ENCODE measurements at places on chromosomes 11 and 22.
A peak's percentile ranks its signal among the peaks of the same experiment; 100 is the strongest.

DNA sequence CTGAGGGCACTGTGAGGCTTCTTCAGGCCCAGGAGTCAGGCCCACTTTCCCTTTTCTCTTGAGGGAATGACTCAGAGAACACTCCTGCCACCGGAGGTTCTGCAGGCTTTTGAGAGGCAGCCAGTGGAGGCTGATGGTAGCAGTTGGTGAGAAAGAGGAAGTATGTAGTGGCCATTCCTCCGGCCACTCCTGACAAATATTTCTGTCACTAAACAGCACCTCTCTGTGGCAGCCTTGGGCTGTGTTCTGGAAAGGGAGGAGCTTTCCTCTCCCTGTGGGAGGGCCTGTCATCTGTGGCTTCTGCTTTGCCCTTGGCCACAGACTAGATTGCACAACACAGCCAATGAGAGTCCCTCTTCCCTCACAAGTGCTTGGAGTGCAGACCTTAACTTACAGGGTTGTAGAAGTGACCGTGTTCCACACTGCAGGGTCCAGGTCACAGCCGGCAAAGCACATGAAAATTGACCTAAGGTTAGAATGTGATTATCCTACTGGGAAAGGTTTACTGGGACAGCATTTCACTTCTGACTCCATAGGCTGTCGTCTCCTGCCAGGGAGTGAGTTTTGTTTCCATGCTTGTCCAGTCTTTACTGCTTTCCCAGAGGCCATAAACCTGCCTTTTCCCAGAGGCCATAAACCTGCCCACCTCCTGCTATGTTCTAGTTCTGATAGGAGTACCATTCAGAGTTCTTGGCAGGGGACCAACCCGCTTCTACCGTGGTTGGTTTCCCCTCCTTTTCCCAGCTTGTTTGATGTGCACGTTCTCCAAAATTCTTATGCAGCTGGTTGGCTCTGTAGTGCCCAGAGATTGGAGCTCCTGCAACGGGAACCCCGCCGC, 33.3 kb downstream of the MARK2 start:
- peak; percentile 98 for DNase-seq

DNA sequence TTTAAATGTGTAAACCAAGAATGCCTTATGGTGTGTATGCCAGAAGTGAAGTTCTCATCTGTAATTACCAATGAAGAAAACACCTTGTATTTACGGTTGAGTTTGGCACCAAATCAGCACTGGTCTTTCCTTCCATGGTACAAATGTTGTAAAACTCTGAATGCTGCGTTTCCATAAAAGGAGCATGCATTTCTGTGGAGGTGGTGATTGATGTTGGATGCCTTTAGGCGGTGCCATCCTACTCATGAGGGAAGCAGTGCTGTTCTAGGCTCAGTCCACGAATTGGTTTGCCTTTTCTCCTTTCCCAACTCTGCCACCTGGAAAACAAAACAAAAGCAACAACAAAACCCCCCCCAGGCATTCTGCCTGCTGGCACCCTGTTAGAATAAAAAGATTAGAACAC, 124.4 kb downstream of the TEAD1 start:
- no peak for DNase-seq

DNA sequence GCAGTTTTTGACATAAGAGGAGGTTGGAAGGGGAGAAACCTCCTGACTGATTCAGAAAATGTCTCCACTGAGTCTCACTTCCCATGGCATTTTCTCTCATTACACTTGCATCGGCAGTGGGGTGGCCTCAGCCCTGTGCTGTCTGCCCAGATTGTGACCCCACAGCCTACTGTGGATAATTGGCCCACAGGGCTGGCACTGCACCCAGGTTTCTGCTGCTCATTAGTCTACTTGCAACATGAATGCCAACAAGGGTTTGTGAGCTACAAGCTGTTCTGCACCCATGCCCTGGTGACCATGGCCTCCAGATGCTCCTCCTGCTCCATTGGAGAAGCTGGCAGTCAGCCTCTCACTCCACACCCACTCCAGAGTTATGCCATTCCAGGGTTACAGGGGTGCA, 296.0 kb downstream of the CTTN start:
- no peak for DNase-seq

GRCh38 chr22:42342426-42343120, 72.1 kb upstream of the TCF20 start:
- DNase-seq, result no peak

DNA sequence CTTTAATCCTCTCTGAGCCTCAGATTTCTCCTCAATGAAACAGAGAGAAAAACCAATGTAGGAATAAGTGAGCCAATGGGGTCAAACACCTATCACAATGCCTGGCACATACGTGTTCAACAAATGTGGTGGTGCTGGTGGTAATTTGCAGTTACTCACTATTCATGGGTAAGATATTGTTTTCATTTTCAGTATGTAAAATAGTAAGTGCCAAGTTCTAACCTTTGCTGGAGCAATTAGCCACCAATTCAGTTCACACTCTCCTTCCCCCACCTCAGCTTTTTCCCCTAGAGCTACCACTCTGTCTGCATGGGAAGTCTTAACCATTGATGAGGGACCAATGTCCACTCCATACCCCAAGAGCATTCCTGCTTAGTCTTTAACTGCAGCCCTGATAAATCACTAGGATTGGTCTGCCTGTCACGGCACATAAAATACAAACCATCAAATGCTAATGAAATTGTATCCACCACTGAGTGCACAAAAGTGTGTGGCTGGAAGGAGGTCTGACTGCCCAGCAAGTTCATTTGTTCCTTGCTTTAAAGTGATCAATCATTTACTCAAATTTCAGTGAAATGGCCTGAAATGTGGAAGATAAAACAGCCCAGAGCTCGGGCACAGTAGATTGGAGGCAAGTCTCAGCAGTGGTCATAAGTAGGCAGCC, 187.4 kb upstream of the API5 start:
- no peak for DNase-seq

GRCh38 chr11:78560153-78560552, 14.5 kb downstream of the NARS2 start:
- DNase-seq, result no peak

DNA sequence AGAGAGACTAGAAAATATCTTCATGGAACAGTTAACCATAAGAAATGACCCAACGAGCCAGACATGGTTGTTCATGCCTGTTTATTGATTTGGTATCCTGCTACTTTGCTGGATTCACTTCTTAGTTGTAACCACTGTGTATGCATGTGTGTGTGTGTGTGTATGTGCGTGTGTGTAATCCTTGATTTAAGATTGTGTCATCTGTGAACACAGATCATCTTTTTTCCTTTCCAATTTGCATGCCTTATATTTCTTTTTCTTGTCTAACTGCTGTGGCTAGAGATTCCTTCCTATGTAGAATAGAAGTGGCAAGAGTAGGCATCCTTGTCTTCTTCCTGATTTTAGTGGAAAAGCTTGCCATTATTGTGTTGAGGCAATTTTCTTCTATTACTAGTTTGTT, 16.4 kb upstream of the CLTCL1 start:
- DNase-seq, result no peak

GRCh38 chr11:46293641-46294103, 16.2 kb downstream of the CREB3L1 start:
- DNase-seq, result no peak

- no peak for DNase-seq
Measured at GRCh38 chr22:49964136-49965090, 3.8 kb downstream of the PIM3 start.

GRCh38 chr11:89205378-89205777, 27.7 kb downstream of the TYR start:
- no peak for DNase-seq

- no peak for DNase-seq
Measured at GRCh38 chr22:17965538-17966402, 58.6 kb downstream of the MICAL3 start.

- no peak for DNase-seq
Measured at GRCh38 chr22:19061471-19062138, 60.6 kb downstream of the DGCR2 start.

GRCh38 chr22:19176175-19176643, 2.3 kb downstream of the SLC25A1 start:
- no peak for DNase-seq

- DNase-seq, result peak; percentile 73
Measured at GRCh38 chr22:26658671-26659478, 1.5 kb downstream of the MIAT start.

- DNase-seq, result no peak
Measured at GRCh38 chr11:36146437-36146836, 142.8 kb downstream of the COMMD9 start.

- no peak for DNase-seq
Measured at GRCh38 chr11:72226701-72227100, 2.1 kb downstream of the INPPL1 start.

GRCh38 chr11:68189082-68189481, 24.0 kb downstream of the KMT5B start:
- no peak for DNase-seq

GRCh38 chr11:76666408-76666807, 4.1 kb downstream of the LRRC32 start:
- no peak for DNase-seq

Measured in CD14-positive monocyte (primary cell).